ENCODE measurements at places on chromosomes 2 and 18. TPM values are rescaled to one million over a fixed set of nuclear protein-coding genes. Genes with fewer than 3 reads are reported as not detected.

Gene RAB17
- total RNA-seq, result not detected

Gene RAB1A
- total RNA-seq, result 89.0 TPM

Gene RNF152
- total RNA-seq, result 4.3 TPM

Gene CROCC2
- 0.35 TPM for total RNA-seq

Gene HOXD8
- total RNA-seq, result 11.8 TPM

Gene C2orf15
- not detected for total RNA-seq

Gene KIF5C
- 0.18 TPM for total RNA-seq

Gene CTAGE1
- total RNA-seq, result not detected

Gene INO80C
- 7.2 TPM for total RNA-seq

Gene LOXL3
- total RNA-seq, result 12.9 TPM

Gene C2orf66
- not detected for total RNA-seq

Gene IL18R1
- 0.53 TPM for total RNA-seq

Measured in myometrial cell (primary cell).